ENCODE measurements at places on chromosomes 11 and 22. TPM values are rescaled to one million over a fixed set of nuclear protein-coding genes. Genes with fewer than 3 reads are reported as not detected.

Gene FAM111B
- 9.1 TPM for total RNA-seq

Gene TENM4
- total RNA-seq: under 0.01 TPM

Gene LRRN4CL
- 0.19 TPM for total RNA-seq

Gene HARBI1
- total RNA-seq: 5.3 TPM

Gene ACTN3
- total RNA-seq: 0.19 TPM

Gene SCGB1D2
- not detected for total RNA-seq

Gene WBP2NL
- total RNA-seq: 0.98 TPM

Gene ART5
- not detected for total RNA-seq

Gene WNT7B
- not detected for total RNA-seq

Gene TSPAN32
- not detected for total RNA-seq

Gene SIPA1
- total RNA-seq: 68.6 TPM

Gene KIAA1671
- 66.3 TPM for total RNA-seq

Gene OR6A2
- total RNA-seq: 0.38 TPM

Gene MYEOV
- total RNA-seq: 0.33 TPM

Gene FGF3
- total RNA-seq: not detected

Gene FUT4
- 7.5 TPM for total RNA-seq

Gene CBLIF
- not detected for total RNA-seq

Gene HBG1
- not detected for total RNA-seq

Gene HOATZ
- not detected for total RNA-seq

Gene ACRV1
- total RNA-seq: not detected

Measured in vein endothelial cell (primary cell).